ENCODE measurements at places on chromosomes 6 and 20.
A peak's percentile ranks its signal among the peaks of the same experiment; 100 is the strongest.

DNA sequence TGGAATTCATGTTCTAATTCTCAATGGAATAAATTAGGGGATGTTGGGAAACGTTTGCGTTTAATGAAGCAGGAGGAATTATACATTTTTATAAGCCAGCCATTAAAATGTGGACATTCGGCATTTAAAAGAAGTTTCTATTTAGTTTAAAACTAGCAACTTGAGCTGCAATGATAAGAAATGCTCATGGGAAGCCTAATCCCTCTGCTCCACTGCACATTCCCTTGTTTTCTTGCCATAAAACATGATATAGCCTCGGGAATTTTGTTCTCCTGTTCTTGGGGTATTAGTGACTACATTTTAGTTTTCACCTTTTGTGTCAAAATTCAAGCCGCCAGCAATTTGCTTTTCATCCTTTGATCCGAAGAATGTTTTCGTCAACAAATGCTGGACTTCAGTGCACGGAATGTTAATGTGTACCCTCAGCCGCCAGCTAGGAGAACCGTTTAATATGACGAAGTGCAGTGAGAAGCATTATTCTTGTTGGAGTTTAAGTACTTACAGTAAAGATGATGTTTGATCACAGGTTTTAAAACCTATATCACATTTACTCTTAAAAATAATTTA, 137.9 kb downstream of the HIVEP1 start:
- DNase-seq = no peak

- no peak for DNase-seq
Observed at GRCh38 chr6:42133926-42134325, 8.5 kb downstream of the C6orf132 start.

DNA sequence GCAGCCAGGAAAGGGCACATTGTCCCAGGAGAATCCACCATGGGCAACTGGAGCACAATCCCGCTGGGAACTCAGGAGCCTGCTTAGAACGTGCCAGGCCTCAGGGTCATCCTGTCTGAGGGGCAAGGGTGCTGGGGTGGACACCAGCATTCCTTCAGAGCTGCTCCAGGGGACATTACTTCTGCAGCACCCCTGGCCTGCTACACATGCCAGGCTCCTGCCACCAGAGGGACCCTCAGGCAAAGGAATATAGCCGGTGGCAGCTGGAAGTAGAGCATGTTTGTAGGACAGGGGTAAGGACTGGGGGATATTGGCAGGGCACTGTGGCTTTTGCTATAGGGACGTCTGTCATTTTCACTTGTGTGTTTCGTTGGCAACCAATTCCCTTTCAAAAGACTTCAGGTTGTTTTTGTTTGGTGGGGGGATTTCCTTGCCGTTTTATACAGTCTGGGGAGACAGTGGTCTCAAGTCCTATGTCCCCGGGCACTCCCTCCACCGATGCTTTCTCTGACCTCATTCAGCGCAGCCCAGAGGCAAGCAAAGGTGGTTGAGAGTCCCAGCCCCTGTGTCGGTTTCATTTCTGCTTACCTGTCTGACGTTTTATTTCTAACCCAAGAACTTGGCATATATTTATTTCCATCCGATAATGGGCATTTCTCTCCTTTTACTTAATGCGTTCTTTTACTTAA, 130.8 kb downstream of the JPH2 start:
- peak; percentile 56 for DNase-seq

GRCh38 chr20:375265-375889, 5.2 kb upstream of the TRIB3 start:
- DNase-seq = no peak

DNA sequence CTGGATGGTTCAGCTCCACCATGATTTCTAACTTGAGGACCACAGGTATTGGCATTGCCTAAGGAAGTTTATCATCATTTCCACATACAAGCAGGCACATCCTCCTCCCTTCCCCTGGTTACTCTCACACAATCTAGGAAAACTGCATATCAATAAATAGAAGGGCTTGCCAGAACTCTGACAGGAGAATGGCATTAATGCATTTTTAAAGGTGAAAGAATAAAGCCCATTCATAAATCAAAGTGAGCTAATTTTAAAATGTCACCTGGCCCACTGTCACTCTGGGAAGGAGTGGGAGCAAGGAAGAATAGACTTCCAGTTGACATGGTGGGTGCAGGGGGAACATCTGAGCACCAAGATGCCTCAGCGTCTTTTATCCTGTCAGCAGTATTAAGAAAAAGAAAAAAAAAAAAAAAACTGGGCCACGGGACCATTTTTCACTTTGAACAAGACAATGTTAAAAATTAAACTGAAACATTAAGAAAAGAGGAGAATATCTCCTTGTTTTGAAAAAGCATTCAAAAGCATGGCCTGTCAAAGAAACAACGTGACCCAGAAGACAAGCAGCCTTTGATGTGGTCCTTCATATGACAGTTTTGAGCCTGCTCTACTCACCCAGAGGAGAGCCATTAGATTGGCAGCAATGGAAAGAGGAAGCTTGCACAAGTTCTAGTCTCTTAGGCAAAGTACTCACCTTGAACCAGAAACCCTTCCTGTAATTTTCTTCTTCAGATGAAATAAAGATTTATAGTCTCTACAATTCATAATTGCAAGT, 39.3 kb upstream of the SMLR1 start:
- no peak for DNase-seq

- no peak for DNase-seq
Observed at GRCh38 chr6:3432416-3432815, 24.4 kb downstream of the SLC22A23 start.

DNA sequence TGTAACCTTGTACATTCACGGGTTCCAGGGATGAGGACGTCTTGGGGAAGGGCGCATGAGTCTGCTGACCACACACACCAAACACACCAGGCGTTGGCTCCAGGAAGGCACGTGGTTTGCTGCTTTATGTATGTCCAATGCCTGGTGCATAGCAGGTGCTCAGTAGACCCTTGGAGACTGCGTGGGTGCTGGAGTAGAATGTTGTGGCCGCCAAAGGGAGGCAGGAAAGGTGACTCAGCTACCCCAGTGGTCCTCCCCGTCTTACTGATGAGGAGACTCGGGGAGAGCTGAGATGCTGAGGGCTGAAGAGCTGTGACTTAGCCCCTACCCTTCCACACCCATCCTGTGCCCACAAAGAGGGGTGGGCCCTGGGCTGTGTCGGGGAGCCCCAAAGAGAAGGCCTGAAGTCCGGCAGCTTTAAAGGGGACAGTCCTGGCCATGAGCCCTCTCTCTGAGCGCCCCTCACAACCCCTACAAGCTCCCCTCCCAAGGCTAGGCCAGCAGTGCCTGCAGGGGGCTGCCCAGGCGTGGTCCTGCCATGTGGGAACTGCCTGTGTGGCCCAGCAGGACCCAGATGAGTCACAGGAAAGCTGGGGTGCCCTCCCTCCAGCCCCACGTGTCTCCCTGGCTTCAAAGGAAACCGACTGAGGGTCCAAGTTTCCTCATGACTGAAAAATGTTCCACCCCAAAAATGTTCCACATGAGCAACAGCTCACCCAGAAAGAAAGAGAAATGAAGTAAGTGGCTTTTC, 28.0 kb upstream of the PTGIS start:
- DNase-seq = peak; percentile 49

- no peak for DNase-seq
Observed at GRCh38 chr20:19628570-19629134, 129.4 kb upstream of the RIN2 start.

DNA sequence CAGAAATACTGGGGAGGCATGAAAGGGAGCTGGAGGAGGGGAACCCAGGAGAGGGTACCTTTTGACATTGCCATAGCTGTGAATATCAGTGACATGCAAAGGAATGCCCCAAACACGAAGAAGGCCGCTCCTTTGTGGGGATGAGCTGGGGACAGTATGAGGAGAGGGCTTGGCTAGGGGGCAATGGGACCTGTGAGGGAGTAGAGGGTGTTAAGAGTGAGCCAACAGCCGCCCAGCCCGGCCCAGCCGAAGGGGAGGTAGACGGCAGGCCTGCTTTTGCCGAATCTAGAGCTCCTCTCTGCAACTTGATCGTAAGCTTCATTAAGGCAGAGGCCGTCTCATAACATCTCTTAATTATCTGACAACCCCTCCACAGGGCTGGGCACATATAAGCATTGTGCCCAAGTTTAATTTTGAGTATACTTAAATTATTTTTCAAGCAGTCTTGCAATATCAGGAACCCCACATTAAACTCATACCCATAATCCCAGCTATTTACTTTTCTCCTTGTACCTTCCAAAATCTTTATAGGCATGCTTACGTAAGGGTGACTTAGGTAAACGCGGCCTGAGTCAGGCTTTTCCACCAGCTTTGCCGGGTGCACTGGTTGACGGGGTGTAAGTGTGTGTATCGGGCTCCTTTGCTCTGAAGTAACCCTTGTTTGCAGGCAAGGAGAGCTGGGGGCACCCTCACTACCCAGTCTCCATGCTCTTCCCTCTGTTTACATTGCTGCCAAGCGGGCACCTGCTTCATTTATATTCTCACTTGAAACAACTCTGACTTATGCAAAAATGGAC, 24.9 kb upstream of the VEGFA start:
- DNase-seq = no peak

DNA sequence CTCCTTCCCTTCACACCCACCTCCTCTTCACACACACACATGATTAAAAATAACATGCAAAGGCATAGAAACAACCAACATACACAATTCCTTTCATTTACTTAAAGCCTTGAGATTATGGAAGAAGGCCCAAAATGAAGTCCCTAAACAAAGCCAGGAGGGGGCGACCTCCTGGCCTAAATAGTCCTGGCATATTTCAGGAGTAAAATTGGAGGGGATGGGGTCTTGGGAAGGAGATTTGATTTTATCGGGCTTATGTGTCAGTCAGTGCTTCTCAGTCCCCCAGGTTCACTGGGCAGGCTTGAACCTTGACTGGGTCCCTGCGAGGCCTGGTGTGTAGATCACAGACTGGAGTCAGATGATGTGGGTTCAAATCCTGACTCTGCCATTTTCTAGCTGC, 266.4 kb downstream of the SAMD5 start:
- no peak for DNase-seq

DNA sequence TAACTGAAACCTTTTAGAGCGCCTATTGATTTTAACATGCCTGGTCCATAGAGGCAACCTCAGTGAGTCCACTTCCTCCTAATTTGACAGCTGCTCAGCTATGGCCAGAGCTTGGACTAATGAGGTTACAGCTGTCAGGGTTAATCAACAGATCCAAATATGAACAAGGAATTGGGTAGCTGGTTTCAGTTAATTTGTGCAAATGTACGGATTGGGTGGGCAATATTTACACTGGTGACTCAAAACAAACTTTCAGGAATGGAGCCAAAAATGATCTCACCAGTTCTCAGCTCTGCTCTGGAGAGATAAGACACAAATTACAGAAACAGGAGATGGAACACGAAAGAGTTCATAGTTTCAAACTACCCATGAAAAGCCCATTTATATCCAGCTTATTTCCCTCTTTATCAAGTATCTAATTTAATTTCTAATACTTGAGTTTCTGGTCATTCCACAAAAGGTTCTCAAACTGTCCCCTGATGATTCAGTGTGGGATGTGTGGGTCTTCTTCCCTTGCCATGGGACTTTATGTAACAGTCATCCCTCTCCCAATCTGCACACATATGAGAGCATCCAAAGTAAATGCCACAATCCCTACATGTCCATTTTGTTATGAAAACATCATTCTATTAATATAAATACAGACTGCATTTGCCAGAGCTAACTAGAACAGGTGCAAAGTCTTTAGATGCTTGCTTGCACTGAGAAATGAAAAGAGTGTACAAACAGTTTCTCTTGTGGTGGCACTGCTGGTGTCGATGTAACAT, 149.9 kb downstream of the RPS12 start:
- no peak for DNase-seq

DNA sequence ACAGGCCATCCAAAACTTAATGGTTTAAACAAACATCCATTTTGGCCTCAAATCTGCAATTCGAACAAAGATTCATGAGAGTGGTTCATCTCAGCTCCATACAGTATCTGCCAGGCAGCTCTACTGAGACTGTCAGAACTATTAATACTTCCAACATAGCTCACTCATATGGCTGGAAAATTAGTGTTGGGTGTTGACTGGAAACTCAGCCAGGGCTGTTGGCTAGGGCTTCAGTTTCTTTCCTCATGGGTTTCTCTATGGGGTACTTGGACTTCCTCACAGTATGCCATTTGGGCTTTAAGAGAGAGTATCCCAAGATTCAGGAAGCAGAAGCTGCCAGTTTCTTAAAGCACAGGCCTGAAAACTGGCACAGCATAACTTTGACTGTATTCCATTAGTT, 240.3 kb downstream of the TPBG start:
- no peak for DNase-seq

- no peak for DNase-seq
Observed at GRCh38 chr6:156790711-156791319, 13.6 kb downstream of the ARID1B start.

GRCh38 chr6:52641388-52641787, 29.5 kb upstream of the TMEM14A start:
- DNase-seq = no peak

- no peak for DNase-seq
Observed at GRCh38 chr20:62985444-62985778, 21.4 kb downstream of the BHLHE23 start.

GRCh38 chr6:30037182-30037788, 23.8 kb upstream of the POLR1H start:
- DNase-seq = no peak

- no peak for DNase-seq
Observed at GRCh38 chr6:49530141-49530776, 20.2 kb upstream of the C6orf141 start.

- no peak for DNase-seq
Observed at GRCh38 chr6:43912598-43913371, 142.8 kb downstream of the VEGFA start.

GRCh38 chr20:31596831-31597480, 8.1 kb upstream of the ID1 start:
- DNase-seq = no peak

- no peak for DNase-seq
Observed at GRCh38 chr20:8764344-8764962, 304.4 kb upstream of the PLCB4 start.

DNA sequence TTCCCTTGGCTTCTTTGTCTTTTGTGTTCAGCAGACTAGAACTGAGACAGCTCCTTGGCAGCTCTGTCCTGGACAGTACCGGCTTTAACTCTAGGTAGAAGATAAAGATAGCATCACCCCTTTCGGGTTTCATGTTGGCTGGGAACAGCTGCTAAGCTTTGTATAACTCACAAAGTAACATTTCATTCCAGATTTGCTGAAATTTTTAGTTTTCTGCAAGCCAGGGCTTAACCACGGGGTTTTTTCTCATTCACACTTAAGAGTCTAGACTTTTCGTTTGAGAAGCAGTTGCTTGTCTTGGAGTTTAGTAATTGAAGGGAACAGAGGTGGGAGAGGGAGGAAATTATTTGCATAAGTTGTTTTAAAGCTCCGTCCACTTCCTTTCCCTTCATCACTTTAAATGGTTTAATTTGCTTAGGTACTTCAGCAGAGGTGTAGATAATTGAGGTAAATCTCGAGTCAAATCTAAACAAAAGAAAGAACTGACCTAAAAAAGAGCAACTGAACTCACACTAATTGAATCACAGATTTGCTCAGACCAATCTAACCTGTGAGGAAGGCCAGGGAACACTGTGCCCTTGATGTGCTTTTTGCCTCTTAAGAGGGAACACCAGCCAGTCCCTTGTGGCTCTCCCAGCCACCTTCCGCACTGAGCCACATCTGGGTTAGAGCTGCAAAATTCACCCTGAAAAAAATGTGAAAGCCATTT, 48.3 kb downstream of the RREB1 start:
- DNase-seq = no peak

GRCh38 chr6:14031516-14031915, 86.1 kb upstream of the CD83 start:
- no peak for DNase-seq

- no peak for DNase-seq
Observed at GRCh38 chr6:62516291-62517141, 230.5 kb upstream of the KHDRBS2 start.

GRCh38 chr20:48317578-48317977, 510.2 kb downstream of the PREX1 start:
- DNase-seq = no peak
